Suppressor macrophage treated with lipopolysaccharide for 1 hour (primary cell): ENCODE measurements at places on chromosomes 16 and 17.

DNA sequence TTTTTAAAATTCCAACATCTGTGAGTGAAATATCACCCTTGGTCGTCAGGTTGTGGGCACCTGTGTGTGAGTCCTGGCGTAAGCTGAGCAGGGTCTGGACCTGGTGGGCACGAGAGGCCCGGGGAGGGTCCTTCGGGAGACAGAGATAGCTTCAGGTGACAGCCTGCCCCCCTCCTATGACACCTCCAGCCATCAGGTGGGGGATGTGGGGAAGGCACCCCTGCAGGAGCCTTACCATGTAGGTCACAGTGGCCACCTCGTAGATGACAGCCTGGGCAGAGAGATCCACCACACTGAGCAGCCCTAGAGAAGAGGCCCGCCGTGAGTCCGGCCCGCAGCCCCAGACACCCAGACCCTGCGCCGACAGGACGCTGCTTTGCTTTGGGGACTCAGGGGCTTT lies 11.2 kb downstream of the SLC47A2 start:
- no peak for DNase-seq

DNA sequence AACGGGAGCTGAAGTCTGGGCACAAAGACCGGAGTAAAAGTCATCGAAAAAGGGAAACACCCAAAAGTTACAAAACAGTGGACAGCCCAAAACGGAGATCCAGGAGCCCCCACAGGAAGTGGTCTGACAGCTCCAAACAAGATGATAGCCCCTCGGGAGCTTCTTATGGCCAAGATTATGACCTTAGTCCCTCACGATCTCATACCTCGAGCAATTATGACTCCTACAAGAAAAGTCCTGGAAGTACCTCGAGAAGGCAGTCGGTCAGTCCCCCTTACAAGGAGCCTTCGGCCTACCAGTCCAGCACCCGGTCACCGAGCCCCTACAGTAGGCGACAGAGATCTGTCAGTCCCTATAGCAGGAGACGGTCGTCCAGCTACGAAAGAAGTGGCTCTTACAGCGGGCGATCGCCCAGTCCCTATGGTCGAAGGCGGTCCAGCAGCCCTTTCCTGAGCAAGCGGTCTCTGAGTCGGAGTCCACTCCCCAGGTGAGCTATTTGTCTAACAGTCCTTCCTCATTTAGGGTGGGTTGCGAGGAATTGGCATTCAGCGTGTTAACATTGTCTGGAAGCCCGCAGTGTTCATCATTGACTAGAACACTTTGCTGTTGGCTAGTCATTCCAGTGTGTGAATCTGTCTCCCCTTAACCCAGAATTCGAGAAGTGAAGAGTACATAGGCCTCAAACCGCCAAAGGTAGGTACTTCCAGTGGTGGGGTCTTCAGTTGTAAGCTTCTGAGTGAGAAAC lies 1.5 kb downstream of the CDK12 start:
- DNase-seq = peak; percentile 71

DNA sequence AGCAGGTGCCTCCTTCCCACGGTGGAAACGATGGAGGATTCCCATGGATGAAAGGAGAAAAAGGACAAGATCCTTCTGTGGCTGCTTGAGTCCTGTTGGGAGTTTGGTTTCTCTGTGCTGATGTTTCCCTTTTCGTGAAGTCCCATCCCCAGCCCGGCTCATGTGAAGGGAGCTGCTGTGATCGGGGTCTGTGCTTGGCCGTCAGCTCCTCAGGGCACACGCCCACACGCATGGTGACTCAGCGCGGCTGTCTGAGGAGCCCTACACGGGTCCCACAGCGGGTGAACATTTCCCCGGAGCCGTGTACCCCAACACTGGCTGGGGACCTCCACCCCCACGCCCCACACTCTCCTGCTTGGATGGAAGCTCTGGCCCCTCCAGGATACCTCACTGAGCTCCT lies 44.5 kb upstream of the SSTR5 start:
- DNase-seq = no peak

DNA sequence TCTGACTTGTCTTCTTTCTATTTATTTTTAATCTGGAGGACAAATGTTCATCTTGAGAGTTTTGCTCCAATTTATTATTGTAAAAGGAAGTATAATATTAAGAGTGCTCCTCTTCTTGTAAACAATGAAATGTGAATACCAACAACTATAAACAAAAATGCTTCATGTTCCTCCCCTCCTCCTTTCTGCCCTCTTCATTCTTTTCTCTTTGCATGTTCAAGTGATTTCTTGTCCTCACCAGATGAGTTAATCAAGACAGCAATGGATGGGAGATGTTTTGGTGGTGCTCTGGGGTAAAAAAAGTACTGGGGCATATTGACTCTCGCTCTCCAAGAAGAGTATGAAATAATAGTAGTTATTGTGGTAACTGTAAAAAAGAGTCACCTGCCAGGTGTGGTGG lies 24.3 kb downstream of the ITGB3 start:
- no peak for DNase-seq

GRCh38 chr16:87648236-87648635 lies 45.9 kb downstream of the JPH3 start:
- no peak for DNase-seq

DNA sequence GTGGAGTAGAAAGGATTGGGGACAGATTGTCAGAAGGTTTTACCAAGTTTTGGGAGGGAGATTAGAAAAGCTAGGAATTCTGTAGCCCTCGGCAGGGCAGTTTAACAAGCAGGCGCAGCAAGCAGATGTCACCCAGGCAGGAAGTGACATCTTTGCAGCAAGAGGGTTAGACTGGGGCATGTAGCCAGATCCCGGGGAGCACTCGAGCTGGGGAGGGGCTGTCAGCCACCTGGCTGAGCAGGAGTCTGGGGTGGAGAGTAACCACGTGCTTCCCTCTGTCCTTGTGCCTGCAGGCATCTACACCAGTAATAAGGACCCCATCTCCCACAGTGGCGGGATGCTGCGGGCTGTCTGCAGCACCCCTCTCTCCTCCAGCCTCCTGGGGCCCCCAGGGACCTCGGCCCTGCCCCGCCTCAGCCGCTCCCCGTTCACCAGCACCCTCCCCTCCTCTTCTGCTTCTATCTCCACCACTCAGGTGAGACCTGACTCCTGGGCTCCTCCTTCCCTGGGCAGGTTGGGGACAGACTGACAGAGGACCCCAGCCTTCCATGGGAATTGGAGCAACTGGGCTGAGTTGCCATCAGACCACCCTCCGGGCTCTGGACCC lies 12.2 kb downstream of the MLLT6 start:
- DNase-seq = no peak

- DNase-seq = no peak
Observed at GRCh38 chr17:71527311-71527710, 593.5 kb upstream of the SOX9 start.

DNA sequence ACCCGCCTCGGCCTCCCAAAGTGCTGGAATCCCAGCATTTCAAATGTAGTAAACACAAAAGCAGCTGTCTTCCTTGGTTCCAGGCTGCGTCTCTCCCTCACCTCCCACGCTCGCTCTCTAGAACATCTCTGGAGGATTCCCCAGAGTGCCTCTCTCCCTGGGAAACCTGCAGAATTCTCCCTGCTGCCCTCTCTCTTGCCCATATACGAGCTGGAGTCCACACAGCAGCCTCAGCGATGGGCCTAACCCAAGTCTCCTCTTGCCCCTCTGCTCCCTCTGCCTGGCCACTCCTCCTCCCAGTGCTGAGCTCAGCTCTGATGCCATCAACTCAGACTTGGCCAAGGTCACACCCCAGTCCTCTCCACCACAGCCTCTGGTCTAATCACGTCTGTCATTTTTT lies 10.6 kb downstream of the GPRC5B start:
- no peak for DNase-seq
